ENCODE measurements at places on chromosomes 16 and 17. TPM values are rescaled to one million over a fixed set of nuclear protein-coding genes. Genes with fewer than 3 reads are reported as not detected.

The CTRB1 gene
- not detected for total RNA-seq

DNA sequence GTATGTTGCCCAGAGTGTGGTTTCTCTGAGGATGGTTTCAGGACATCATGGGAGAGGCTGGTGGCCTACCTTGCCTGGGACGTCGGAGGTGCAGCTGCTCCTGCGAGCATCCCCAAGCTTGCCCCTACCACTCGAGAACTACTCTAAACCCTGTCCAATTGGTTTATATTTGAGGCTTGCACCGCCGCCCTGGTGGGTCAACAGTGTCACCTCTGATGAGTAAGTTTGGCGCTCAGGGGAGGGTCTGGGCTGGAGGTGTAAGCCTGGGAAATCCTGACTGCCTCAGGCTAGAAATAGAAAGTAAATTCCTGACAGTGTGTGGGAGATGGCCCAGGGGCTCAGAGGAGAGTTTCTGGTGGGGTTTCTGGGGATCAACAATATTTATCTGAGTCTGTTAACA lies 48.2 kb downstream of the CCDC42 start:
- no peak for DNase-seq

- DNase-seq: no peak
These were observed 347.2 kb downstream of the SLC39A11 start for GRCh38 chr17:72745241-72745640.

- no peak for DNase-seq
These were observed 11.5 kb upstream of the USP32 start for GRCh38 chr17:60403523-60403810.

DNA sequence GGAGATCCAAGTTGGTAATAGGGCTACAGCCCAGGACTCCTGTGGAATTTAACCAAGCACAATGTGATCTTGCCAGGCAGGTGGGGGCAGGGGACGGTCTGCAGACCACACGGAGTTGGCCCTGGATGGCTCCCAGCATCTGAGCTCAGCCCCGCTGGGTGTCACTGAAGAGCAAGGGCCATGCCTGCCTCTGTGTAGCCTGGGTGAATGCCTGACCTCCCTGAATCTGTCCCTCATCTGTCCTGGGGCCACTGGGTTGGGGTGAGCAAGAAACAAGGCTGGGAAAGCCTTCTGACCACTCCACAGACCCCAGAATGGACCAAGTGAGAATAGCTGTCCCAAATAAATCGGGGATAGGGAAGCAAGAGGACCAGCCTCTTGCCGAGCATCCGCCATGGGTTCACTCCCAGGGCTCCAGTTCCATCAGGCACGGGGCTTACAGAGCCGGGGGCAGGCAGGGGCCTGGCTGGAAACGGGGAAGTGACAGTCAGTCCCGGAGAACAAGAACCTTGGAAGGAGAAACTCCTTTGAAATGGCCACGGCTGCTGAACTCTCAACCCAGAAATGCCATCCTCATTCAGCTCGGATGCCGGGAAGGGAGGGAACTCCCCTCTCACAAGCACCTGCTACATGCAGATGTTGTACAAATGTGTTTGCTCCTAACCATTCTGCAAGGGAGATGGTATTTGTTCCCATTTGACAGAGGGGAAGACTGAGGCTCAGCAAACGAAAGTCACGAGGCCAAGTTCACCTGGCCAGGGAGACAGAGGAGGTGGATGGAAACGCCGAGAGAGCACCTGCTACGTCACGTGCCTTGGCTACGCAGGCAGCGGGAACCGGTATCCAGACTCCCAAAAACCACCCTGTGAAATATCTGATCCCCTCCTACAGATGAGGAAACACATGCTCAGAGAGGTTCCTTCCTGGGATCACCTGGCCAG lies 50.0 kb downstream of the RMI2 start:
- DNase-seq: no peak

The CDRT15L2 gene
- not detected for total RNA-seq

- no peak for DNase-seq
These were observed 56.5 kb downstream of the PIGL start for GRCh38 chr17:16273499-16273898.

The PPM1E gene
- total RNA-seq: 0.26 TPM
